H54 (cell line): ENCODE measurements at places on chromosomes 16 and 17.

- DNase-seq, result no peak
These were observed 10.9 kb downstream of the DYNC1LI2 start for GRCh38 chr16:66740533-66740932.

DNA sequence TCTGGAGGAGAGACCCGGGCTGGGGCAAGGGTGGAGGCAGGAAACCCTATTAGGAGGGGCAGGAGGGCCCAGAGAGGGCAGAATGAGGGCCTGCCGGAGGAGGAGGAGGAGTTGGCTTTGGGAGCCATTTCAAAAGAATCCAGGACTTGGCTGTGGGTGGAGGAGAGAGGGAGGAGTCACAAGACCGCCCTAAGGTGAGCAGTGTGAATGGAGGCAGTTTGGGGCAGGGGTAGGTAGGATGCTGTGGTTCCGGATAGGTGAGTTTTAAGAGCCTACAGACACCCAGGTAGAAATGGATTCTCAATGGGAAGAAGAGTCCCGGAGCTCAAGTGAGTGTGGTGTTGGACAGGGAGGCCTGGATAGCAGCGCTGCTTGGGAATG is 80.3 kb downstream of the ARHGAP23 start:
- DNase-seq, result no peak

DNA sequence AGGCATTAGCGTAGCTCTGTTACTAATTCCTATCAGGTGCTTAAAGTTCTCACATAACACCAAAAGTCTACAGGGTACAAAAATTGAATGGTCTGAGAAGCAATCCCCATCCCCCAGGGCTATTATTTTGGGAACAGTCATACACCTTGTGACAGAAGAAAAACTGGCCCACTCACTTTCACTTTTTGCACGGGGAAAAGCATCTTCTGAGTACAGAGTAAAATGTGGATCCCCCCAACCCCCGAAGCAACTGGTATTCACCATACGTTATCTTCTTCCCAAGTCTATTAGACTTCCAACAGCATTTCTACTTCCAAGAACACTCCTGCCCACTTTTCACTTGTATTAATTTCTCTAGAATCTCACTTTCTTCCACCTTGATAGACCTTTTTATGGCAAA is 11.8 kb downstream of the GGA3 start:
- DNase-seq, result no peak

GRCh38 chr17:53336281-53336680 is 486.4 kb upstream of the KIF2B start:
- no peak for DNase-seq

GRCh38 chr17:67260170-67260987 is 15.4 kb upstream of the HELZ start:
- DNase-seq, result no peak

DNA sequence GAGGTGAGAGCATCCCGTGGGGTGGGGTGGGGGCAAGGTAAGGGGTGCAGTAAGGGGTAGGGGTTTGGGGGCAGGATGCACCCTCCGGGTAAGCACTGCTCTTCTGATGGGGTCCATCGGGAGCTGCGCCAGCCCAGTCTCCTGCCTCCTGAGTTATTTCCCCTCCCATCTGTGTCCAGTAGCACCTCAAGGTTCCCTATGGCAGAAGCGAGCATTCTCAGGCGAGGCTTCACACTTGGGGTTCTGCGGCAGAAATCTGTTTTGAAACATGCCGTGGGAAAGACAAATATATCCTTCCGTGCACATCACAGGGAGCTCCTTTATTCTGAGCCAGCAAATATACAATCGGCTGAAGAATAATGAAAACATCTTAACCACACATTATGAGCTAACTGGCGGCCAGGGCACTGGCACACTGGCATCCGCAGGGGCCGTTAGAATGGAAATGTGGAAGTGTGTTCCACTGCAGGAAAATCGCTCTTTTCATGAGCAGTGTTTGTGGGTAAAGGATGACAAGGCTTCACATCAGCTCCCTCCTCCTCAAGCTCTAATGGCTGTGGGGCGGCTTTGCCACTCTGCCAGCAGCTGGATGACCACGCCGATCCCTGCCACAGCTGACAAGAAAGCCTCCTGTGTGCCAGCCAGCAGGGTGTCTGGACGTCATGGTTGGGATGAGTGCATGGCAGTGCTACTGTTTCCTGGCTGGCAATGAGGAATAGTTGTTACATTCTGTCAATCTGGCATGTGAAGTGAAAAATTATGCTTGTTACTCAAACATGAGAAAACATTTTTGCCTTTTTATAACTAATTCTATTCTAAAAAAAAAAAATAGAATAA is 20.0 kb downstream of the MTHFSD start:
- DNase-seq, result no peak

- no peak for DNase-seq
These were observed 2.6 kb upstream of the TSPOAP1 start for GRCh38 chr17:58330997-58331814.

- DNase-seq, result no peak
These were observed 8.5 kb upstream of the PIK3R6 start for GRCh38 chr17:8875957-8876356.

DNA sequence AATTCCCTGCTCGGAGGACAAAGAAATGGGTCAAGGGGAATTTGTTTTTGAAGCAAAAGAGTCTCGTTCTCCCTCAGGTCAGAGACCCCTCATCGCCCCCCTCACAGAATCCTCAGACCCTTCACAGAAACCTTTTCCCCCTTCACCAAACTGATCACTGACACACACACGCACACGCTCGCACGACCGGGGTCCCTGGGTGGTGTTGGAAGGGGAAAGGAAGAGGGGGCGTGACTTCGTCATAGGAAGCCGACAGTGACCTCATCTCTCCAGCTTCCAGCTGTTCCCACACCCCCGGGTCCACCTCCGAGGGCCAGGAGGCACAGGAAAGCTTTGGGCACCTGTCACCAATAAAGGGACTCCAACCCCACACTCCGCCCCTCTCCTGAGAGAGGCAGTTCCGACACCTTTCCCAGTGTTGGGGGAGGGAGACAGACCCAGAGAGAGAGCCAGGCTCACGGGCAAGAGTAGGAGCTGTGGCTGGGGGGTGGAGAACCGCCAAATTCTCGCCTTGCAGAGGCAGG is 1.2 kb downstream of the ASGR1 start:
- DNase-seq, result peak; percentile 53

- peak; percentile 14 for DNase-seq
These were observed 47.1 kb downstream of the SPACA3 start for GRCh38 chr17:33038740-33039139.

DNA sequence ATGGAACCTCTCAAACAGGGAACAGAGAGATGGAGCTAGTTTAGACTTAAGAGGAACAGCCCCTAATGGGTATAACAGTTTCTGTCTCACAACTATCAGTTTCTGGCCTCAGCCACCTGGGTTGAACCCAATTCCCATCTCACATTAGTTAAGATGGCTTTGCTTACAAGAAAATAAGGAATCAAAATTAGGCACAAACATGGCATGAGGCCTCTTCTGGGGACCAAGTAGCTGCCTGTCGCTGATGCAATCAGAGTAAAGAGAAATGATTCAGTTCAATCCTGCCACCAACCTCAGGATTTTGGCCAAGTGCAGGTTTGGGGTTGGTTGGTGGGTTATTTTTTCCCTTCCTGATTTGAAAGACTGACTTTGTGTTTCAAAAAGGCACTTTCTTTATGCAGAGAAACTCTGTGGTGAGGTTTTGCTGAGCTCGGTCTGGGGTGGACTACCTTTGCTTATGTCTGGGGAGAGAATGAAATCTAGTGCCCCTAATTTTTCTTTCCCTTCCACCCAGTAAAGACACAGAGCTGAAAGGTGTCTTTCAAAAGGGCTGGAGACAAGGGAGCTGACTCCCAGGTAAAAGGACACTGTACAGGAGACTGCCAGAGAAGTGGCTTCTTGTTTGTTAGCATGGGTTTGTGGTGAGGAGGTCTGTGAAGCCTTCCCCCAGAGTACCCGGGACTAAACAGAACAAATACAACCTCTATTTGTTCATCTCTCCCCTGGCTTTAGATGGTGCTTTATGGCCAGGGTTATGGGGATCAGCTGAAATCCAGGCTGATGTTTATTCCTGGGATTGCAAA is 44.8 kb upstream of the NFAT5 start:
- DNase-seq, result no peak

DNA sequence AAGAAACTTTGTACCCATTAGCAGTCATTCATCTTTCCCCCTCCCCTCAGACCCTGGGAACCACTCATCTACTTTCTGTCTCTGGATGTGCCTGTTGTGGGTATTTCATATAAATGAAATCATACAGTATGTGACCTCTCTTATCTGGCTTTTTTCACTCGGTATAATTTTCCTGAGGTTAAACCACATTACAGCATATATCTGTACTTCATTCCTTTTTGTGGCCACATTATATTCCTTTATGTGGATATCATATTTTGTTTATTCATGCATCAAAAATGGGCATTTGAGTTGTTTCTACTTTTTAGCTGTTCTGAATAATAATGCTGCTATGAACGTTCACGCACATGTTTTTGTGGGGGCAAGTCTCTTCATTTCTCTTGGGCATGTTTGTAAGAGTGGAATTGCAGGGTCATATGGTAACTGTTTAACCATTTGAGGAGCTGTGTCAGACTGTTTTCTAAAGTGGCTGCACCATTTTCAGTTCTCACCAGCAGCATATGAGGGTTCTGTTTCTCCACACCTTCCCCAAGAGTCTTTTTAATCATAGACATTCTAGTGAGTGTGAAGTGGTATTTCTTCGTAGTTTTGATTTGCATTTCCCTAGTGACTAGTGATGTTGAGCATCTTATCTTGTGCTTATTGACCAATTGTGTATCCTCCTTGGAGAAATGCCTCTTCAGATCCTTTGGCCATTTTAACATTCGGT is 3.8 kb downstream of the SNX29 start:
- DNase-seq, result no peak

DNA sequence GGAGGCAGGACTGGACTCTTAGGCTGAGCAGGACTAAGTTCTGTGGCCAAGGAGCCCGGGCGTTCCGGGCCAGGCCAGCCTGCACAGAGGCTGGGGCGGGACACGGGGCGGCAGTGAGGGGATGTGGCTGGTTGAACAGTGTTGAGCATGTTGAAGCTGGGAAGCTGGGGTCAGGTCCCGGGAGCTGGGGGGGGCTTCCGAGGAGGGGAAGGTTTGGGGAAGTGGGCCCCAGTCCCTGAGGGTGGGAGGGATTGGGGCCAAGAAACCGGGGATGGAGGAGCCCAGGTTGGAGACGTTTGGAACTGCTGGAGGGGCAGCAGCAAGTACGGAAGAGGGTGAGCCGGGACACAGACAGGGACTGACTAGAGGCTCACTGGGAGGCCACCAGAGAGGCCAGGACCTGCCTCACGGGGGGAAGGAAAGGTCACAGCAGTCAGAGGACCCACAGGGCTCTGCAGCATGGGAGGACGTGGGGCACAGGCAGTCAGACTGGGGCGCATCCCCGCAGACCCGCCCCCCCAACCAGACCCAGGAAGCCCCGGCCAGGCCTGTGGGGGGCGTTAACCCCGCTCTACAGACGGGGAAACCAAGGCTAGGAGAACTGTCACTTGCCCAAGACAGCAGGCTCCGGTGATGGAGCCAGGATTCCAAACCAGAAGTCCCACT is 9.5 kb downstream of the TAX1BP3 start:
- DNase-seq, result no peak

DNA sequence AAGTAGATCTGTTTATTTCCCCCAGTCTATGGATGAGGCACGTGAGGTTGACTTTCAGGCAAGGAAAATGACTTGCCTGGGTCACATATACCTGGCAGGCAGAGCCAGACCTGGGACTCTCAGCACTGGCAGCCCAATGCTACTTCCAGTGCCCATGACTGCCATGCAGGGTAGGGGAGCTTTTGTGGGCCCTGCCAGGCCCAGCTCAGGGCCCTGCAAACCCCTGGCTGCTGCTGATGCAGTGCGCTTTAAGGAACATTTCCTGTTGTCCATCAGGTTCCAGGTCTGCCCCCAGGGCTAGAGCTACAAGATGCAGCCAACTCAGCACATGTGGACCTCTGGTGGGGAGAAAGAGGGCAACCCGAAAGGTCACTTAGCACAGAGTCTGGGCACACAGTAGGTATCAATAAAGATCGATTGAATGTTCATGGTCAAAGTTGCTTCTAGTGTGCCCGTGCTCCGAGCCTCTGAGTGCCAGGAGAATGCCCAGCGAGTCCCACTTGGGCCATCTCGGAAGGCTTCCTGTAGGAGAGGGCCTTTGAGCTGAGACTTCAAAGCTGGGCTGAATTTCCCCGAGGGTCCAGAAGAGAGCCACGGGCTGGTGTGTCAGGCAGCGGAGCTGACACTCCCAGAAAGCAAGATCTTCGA is 513 bp upstream of the TBX21 start:
- DNase-seq, result no peak

DNA sequence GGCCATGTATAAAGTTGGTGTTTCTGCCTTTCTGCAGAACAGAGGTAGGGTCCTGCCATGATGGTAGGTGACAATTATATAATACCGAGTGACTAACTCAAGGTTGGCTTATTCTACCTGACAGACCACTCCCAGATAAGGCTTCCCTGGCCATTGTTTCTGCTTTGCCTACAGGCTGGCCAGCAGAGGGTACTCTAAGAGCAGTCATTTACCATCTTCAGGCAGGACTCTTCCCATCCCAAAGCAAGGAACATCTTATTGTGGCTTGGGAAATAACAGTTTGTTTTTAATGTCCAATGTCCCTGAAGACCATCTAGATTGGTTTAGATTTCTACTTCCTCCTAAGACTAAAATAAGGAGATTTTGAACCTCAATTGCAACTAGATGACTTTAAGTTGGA is 74.1 kb downstream of the SNX11 start:
- DNase-seq, result no peak

DNA sequence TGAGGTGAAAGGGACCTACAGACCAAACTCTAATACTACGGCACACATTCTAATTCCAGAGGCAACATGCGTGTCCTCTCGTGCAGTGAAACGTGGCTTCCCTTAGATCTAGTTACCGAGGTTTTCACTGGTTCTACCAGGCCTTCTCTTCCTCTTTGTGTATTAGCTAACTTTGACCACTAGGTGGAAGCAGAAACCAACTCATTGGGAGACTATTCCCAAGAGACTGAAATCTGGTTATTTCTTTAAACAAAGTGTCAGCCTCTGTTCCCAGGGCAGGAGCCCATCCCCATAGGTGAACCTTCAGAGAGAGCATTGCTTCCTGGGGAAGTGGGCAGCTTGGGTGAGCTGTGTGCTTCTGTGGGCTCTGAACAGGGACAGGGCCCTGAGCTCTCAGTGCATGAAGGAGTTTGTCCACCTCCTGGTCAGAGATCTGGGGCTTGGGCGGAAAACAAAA is 19.7 kb upstream of the RCVRN start:
- peak; percentile 60 for DNase-seq

DNA sequence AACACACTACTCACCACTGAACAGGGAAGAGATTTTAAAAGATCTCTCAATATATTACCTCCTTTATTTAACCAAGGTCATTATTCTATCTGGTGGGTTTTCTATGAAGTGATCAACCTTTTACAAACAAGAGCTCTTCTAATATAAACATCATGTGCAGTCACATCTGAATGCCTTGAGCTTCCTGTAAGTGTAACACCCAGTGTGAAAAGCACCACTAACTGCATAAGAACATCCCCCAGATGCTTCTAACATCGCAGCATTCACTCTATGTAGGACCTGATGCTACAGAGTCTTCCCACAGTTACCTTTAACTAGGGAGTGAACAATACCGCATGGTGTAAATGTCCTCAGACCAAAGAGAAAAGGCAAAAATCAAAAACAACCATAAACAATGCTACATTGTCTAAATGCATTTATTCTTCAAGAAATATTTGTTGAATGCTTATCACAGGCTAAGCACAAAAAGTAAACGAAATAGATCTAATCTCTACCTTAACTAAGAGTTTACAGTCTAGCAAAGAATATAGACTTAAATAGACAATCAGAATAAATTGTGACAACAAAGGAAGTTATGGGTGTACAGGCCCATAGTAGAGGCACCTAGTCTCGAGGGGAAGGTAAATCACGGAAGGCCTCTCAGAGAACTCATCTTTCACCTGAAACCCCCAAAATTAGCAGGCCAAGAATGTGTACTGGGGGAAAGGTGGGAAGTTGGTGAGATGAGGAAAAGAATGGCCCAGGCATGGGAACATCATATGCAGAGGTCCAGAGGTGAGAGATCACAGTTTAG is 16.2 kb downstream of the SKAP1 start:
- DNase-seq, result no peak
